Sigmoid colon (tissue), 7 donors: ENCODE measurements at places on chromosomes 4 and X. TPM values are rescaled to one million over a fixed set of nuclear protein-coding genes. Genes with fewer than 3 reads are reported as not detected.

GRCh38 chrX:71053217-71053621 is 14.9 kb downstream of the SNX12 start:
- no peaks in the 10 kb centered on the region for H3K4me1 ChIP-seq
- peaks cover 10% of the 10 kb centered on the region for H3K36me3 ChIP-seq
- no peak for DNase-seq
- no peaks in the 10 kb centered on the region for H3K27me3 ChIP-seq
- H3K27ac ChIP-seq = no peak overlapping the region

GRCh38 chr4:5018096-5018495 is 1.2 kb downstream of the CYTL1 start:
- no peak for DNase-seq
- H3K27me3 ChIP-seq = peaks cover 23% of the 10 kb centered on the region
- no peaks in the 10 kb centered on the region for H3K4me1 ChIP-seq
- H3K36me3 ChIP-seq = no peaks in the 10 kb centered on the region
- H3K27ac ChIP-seq = no peak overlapping the region
- H3K4me3 ChIP-seq = no peak overlapping the region

- H3K4me3 ChIP-seq = no peak overlapping the region
- no peaks in the 10 kb centered on the region for H3K36me3 ChIP-seq
- no peak overlapping the region for H3K27ac ChIP-seq
- no peaks in the 10 kb centered on the region for H3K4me1 ChIP-seq
- peaks cover 31% of the 10 kb centered on the region for H3K27me3 ChIP-seq
These were observed 27.2 kb upstream of the JAKMIP1 start for GRCh38 chr4:6227412-6228157.

GRCh38 chrX:22445880-22446279 is 173.2 kb downstream of the CBLL2 start:
- H3K4me3 ChIP-seq = no peak overlapping the region
- no peaks in the 10 kb centered on the region for H3K4me1 ChIP-seq
- DNase-seq = no peak
- H3K27ac ChIP-seq = no peak overlapping the region
- H3K36me3 ChIP-seq = no peaks in the 10 kb centered on the region

The CFAP99 gene
- not detected for total RNA-seq

The TRIM60 gene
- total RNA-seq = not detected

The NR3C2 gene
- total RNA-seq = 15.6 TPM

The SLIT2 gene
- total RNA-seq = 37.8 TPM

The NUDT9 gene
- 12.4 TPM for total RNA-seq

The SLC39A8 gene
- total RNA-seq = 7.1 TPM

The FDCSP gene
- total RNA-seq = not detected
